ENCODE measurements at places on chromosomes 1 and 21.

DNA sequence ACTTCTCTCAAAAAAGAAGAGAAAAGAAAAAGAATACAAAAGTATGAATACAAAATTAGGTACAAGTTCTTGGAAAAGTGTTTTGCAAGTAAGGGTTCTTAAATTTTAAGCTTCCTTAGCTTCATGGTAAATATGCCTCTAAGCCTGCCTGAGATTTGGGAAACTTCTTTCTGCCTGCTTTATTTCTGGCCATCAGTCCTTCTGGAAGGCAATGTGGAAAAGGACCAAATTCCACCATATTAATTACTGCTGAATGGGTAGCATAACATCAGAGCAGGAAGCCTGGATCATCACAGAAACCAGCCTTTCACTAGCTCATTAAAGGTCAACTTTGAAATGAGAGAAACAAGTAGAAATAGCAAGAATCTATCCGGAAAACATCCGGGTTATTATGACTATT is 39.1 kb upstream of the CAP1 start:
- no peak for DNase-seq

- DNase-seq, result no peak
Observed at GRCh38 chr1:28933277-28933676, 18.9 kb downstream of the EPB41 start.

GRCh38 chr1:150765296-150765976 is at the start of gene CTSS:
CTSS (minus strand) TSS chr1:150765778; CDS start chr1:150764763, 1,015 bp downstream.
- peak; percentile 47 for DNase-seq

- no peak for DNase-seq
Observed at GRCh38 chr1:33257207-33257771, 997 bp downstream of the ZNF362 start.

- DNase-seq, result no peak
Observed at GRCh38 chr1:25103164-25103795, 129.0 kb downstream of the SYF2 start.

- DNase-seq, result no peak
Observed at GRCh38 chr1:150695561-150695960, 1.4 kb downstream of the GOLPH3L start.

GRCh38 chr1:63833363-63834119 is 59.7 kb downstream of the ROR1 start:
- DNase-seq, result no peak

- no peak for DNase-seq
Observed at GRCh38 chr1:6254691-6255090, 6.2 kb downstream of the GPR153 start.

GRCh38 chr1:28297826-28298225 is 31.0 kb upstream of the MED18 start:
- DNase-seq, result no peak

- no peak for DNase-seq
Observed at GRCh38 chr1:43987159-43987902, 4.1 kb upstream of the CCDC24 start.

DNA sequence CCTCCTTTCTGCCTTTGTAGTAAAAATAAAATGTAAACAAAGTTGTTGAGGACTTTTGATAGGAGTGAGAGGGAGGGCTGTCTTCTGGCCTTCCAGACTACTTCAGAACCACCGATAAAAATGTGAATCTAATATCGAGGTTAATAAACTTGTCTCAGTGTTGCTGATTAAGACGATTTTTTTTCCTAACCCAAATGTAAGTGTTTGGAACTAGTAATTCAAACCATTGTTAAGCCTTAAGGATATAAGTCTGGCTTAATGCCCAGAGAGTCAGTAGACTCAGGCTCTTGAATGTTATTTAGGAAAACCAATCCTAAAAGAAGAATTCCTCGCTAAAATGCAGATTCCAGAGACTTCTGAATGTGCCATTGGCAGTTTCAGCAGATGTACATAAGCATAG is 356.9 kb downstream of the SIPA1L2 start:
- no peak for DNase-seq

GRCh38 chr1:100034470-100034869 is 64.7 kb downstream of the SLC35A3 start:
- DNase-seq, result peak; percentile 27

DNA sequence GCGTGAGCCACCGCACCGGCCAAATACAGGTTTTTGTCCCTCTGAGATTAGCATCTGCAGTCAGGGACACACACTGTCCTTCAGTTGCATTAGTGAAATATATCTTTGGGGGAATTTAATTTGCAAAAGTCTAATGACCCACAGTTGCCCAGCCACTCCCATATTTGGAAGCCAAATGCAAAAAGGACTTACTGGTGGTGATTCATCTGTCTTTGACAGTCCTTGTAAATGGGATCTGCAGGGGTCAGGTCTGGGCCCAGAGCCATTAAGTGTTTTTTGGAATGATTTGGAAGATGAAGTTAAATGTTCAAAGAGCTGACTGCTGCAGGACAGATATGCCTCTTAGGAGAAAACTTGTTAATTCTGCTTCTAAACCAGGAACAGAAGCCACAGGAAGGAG is 44.6 kb upstream of the DNASE2B start:
- DNase-seq, result no peak

- peak; percentile 22 for DNase-seq
Observed at GRCh38 chr1:62439652-62440371, 3.0 kb downstream of the USP1 start.

- DNase-seq, result no peak
Observed at GRCh38 chr1:210841926-210842625, 291.9 kb downstream of the KCNH1 start.

DNA sequence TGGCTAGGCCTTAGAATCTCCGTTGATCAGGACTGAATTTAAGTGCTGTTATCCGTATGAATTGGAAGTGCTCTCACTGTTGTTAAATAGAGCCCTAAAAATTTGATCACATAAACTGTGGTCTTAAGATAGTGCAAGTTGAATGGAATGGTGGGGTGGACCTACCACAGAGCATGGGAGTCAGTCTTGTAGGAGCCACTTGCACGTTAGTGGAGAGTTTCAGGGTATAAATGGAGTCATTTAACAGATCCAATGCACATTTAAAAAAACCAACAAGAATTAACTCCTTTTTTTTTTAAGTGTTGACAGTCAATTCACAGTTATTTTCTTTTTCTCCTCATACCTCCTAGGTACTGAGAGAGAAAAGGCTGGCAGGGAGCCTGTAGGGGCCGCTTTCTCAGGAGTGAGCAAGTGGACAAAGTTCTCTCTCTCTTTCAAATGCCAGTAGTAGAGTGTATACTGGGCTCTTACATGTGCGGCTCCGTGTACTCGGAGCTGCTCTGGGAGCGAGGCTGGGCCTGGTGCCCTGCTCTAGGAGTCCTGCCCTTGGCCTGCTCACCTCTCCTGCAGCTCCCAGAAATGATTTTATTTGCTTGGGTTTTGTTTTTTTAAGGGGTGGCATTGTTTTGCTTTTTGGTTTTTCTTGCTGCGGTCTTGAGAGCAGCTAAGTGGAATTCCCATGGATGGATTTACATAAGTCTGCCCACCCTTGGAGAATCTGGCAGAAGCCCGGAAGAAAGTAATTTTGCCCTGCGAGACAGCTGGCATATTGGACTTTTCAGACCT is 91.3 kb downstream of the ATP5PO start:
- no peak for DNase-seq
